ENCODE measurements at places on chromosomes 1 and 21. TPM values are rescaled to one million over a fixed set of nuclear protein-coding genes. Genes with fewer than 3 reads are reported as not detected.
A peak's percentile ranks its signal among the peaks of the same experiment; 100 is the strongest.

The AMY1B gene
- not detected for total RNA-seq

The MCOLN3 gene
- 0.77 TPM for total RNA-seq

The MYCL gene
- total RNA-seq, result 0.46 TPM

The MAB21L3 gene
- not detected for total RNA-seq

The GJB5 gene
- not detected for total RNA-seq

The EPHA10 gene
- not detected for total RNA-seq

The DMRTA2 gene
- not detected for total RNA-seq

DNA sequence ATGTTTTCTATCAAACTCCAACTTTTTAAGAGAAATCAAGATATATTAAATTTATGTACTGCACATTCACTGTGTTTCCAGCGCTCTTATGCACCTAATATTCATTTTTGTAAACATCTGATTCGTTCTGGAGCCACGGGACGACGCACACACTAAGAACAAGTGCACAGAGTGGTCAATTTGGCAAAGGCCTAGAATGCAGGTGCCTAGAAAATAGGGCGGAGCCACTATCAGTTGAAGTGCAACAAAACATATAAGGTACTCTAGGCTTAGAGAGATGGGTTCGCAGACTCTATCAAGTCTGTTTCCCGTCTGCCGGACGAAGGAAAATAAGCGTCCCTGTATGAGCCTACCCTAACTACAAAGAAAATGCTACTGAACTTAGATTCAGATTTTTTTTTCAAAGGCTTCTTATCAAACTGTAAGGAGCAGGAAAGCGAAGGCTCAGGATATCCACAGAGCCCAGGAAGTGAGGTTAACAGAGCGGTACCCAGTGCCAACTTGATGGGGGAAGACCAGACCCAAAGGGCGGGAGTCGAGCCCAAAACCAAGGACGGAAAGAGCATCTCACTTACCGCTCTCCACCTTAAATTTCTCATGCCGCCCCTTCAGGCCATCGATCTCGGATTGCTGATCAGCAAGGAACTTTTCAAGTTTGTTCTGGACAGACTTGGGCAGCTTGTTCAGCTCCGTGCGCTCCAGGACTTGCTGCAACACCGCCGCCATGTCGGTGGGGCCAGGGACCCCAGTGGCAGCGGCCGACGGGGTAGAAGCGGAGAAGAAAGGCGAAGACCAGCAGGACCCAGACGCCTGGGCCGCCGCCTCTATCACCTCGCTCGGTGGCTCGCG lies 526 bp downstream of the TPR start:
- peak; percentile 7 for DNase-seq

DNA sequence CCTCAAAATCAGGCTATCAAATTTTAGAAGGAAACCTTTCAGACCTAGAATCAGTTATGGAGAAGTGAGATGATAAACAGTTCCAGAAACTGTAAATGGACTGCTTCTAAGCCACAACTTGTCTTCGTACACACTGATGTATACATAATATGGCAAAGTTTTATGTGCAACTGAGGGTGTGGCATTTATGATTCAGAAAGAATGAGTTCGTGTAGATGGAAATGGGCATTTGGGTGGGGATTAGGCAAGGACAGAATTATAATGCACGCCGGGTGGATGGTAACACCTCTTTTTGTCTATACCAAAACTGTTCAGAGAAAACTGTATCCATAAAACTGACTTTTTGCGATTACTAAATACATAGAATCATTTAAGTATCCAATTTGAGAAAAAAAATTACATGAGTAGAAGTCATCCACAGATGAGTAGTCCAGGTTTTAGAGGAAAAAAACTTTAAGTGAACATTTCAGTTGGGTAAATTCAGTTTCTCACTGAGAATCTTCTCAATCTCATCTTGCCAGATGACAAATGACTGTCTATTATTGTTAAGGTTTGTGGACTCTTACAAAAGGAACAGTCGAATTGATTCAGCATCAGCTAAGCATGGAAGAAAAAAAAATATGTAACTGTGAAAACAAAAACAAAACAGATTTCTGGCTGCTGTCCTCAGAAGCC lies 22.5 kb downstream of the ERRFI1 start:
- DNase-seq, result no peak

DNA sequence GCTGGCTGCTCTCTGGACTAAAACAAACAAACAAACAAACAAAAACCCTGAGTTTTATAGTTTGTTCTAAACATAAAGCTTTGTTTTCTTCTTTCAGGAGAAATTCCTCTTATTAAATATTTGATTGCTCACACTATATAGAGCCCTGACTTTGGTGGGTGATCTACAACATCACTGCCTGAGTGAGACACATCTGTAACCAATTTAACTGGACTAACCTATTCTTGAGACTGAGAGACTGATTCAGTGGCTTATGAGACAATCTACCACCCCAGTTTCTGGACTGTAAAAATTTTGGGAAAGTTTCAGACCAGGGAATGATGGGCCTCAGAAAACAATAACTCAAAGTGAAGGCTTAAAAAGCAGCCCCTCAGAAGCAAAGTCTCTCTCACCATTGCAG lies 537.0 kb downstream of the NEGR1 start:
- no peak for DNase-seq

GRCh38 chr1:220889333-220889732 lies 10.1 kb downstream of the HLX start:
- DNase-seq, result no peak

DNA sequence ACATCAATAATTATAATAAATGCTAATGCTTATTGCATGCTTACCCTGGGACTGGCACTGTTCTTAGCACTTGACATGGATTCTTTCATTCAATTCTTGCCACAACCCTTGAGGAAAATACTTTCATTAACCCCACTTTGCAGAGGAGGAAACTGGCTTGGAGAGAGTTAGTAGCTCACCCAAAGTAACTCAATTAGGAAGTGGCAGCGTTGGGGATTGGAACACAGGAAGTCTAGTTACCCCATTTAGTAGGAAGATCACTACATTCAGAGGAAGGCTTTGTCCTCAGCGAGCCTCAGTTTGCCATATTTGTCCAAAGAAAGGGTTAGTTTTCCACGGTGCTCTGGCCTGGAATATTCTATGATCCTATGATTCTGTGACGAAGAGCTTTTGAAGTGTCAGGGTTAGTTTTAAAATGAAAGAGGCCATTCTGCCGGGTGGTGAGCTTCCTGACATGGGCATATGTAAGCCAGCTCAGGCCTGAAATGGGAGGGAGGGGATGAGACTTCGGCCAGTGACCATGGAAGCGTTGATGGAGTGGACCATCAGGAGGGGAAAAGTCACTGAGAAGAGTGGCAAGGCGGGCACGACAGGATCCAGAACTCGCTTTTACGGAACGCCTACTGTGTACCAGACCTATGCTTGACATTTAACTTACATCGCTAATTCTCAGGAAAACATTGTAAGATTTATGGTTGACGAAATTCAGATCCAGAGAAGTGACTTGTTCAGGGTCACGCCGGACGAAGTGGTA lies 28.2 kb upstream of the EPB41 start:
- peak; percentile 3 for DNase-seq

- no peak for DNase-seq
Observed at GRCh38 chr1:152533327-152533938, 19.2 kb downstream of the CRCT1 start.

- no peak for DNase-seq
Observed at GRCh38 chr1:34851431-34852105, 8.0 kb downstream of the SMIM12 start.

- no peak for DNase-seq
Observed at GRCh38 chr21:42652527-42653230, 742 bp upstream of the PDE9A start.

DNA sequence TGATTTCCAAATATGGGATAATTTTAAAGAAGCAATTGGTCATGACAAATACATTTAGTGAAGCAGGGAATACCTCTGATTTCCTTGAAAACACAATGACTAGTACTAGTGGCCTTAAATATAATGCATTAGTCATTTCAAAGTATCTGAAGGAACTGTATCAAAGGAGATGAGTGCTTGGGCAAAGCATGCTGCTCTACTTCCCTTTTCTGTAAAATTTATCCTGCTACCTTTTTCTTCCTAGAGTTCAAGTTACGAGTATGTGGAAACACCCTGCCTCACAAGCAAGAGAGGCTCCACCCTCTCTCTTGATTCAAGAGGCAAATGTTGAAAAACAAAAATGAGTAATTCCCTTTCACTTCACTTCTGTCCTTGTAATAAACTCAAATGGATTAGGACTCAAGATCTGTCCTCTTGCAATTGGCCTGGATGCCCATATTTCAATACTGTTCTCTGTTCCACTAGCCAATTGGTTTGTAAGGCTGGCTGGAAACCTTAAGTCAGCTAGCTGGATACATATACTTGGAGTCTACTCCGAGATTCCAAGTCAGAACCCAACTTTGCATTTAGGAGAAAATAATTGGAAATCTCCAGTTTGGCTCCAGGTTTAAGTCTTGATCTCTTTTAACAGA lies 92.5 kb downstream of the CDC42BPA start:
- no peak for DNase-seq

GRCh38 chr1:10774615-10775310 lies 21.7 kb downstream of the CASZ1 start:
- DNase-seq, result no peak

DNA sequence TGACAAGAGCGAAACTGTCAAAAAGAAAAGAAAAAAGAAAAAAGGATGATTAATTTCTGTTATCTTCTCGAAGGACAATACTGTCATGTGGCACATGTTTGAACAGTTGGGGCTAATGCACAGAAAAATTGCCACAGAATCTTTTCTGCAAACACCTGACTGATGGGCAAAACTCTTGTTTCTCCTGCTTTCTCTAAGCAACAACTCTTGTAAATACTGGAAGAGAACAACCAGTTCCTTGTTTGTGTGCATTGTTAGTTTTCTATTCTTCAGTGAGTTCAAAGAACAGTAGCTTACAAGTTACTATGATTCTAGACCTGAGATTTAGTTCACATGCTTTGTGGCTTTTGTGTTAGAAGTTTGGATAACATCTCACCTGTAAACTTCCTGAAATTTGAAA lies 60.7 kb downstream of the CDC14A start:
- DNase-seq, result no peak

DNA sequence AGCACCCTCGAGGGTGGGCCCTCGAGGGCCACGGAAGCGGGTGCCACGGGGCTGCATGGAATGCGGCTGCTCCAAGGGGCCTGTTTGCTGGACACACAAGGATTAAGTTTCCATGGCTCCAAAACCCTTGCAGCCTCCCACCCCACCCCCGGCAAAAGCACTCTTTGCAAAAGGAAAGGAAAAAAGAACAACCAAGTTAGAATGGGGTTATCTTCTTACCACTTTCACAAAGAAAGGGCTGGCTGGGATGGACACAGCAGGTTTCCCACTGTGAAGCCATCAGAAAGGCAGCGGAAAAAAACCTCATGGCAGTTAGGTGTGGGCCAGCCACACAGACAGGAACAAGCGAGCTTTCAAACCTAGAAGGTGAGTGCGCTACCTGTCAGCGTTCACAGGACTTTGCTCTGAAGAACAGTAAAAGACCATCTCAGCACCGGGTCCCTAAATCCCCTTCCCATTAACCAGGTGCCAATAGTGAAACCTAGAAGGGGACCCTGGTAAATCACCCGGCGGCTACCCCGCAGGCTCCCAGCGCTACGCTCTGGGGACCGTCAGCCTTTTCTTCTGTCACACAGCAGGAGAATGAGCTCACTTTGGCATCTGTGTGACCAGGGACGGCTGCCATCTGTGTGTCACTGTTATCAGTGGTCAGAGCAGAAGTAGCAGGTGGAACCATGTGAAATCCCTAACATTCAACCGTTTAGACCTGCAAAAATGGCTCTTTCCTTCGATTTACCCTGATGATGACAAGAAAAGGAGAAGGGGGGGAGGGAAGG lies 93.0 kb downstream of the SIM2 start:
- no peak for DNase-seq

GRCh38 chr1:28480308-28480707 lies 25.5 kb upstream of the RCC1 start:
- no peak for DNase-seq

DNA sequence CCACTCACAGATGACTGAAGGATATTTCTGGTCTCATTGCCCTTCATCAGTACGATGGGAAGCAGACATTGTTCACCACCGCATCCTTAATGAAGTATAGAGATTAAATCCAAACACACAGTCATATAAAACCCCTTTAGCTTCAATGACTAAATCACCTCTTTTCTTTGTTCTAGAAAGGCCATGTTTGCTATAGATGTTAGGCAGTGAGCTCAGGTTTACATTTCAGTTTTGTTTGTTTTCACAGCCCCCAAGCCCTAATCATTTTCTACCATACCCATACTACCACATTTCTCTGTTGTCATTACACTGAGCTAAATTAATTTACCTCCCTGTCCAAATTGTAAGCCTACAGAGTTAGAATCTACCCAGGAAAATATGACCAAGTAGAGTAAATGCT lies 385.1 kb downstream of the NTNG1 start:
- no peak for DNase-seq

DNA sequence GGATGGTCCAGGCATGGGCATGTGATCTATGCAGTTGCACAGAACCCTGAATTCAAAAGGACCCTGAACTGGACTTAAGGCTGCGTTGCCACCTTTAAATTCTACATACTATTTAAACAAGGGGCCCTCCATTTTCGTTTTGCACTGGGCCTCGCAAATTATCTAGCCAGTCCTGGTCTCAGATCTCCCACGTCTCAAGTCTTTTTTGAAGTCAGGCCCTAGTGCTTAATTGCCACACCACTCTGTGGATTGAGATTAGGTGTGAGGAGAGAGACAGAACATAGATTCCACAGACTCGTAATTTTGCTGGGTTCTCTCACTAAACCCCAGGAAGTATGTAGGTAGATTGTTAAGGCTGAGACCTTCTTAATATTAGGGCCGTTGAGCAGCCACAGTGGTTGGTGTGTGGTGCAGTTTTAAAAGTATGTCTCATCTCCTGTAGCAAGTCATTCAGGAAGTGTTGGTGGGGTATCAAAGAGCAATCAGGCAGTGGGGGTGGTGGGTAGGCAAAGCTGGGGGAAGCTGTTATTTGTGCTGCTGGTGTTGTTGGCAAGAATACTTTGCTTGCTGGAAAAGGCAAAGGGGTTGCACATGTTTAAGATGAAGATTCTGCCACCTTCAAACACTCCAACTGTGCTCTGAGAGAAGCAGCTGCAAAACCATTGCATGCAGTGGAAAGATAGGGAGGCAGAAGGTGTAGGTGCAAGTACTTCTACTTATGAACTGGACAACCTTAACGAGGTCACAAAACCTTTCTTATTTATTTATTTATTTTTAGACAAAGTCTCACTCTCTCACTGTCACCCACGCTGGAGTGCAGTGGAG lies 11.2 kb downstream of the CD84 start:
- no peak for DNase-seq

Measured in naive thymus-derived CD4-positive, alpha-beta T cell (primary cell).